ENCODE measurements at places on chromosomes 6 and 20. TPM values are rescaled to one million over a fixed set of nuclear protein-coding genes. Genes with fewer than 3 reads are reported as not detected.

The CD93 gene
- not detected for total RNA-seq

The SYNDIG1 gene
- total RNA-seq, result not detected

The TXLNB gene
- total RNA-seq, result not detected

The CLDN20 gene
- not detected for total RNA-seq

The TTK gene
- 112 TPM for total RNA-seq

The MTFR2 gene
- total RNA-seq, result 4.6 TPM

The GPRC6A gene
- not detected for total RNA-seq

The SCAF8 gene
- 28.8 TPM for total RNA-seq

The DACT2 gene
- not detected for total RNA-seq

The SAPCD1 gene
- total RNA-seq, result 1.4 TPM

The SMLR1 gene
- not detected for total RNA-seq

The DEFB127 gene
- total RNA-seq, result not detected

The TSBP1 gene
- not detected for total RNA-seq

The SLC2A10 gene
- 19.2 TPM for total RNA-seq

The TCF21 gene
- total RNA-seq, result not detected

The GLP1R gene
- not detected for total RNA-seq

The SIGLEC1 gene
- total RNA-seq, result not detected

All from SJSA1 (cell line).